Left lobe of liver (tissue), 2 donors: ENCODE measurements at places on chromosomes 2 and 18. TPM values are rescaled to one million over a fixed set of nuclear protein-coding genes. Genes with fewer than 3 reads are reported as not detected.

NT5C1B gene
- total RNA-seq: not detected

- no peak for DNase-seq
These were observed 78.9 kb upstream of the CYRIA start for GRCh38 chr2:16744521-16744920.

GRCh38 chr18:8433771-8434170, 175.5 kb upstream of the RAB12 start:
- no peak for DNase-seq

DNA sequence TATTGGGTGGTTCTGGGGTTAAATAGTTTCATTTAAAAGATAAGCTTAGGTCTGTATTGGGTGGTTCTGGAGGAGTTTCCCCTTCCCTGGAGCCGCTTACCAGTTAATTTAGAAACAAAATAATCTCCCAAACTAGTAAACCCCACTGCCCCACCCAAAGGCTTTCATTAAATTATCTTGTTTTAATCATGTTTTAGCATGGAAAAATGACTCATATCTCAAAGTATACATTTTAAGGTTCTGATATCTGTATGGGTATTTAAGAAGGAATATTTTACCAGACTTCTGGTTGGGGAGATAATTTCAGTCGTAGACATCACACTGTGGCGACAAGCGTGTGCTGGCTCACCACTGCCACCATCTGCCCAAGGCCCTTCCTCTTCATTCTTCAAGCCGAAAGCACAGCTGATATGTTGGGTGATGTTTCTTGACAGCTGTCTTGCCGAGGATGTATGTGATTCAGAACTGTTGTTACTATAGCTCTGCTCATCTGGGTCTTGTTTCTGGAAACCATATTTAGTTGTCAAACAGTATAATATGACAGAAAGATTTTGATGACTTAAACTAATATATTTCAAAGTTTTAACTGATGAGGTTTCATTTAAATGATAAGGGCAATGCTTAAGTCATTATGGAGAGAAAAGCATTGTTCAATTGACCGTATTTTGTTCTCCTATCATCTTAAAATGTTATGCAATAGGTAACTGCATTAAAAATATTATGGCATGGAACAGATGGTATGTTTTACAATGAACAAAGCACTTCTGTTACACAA, 5.1 kb downstream of the FIGLA start:
- DNase-seq: no peak

DNA sequence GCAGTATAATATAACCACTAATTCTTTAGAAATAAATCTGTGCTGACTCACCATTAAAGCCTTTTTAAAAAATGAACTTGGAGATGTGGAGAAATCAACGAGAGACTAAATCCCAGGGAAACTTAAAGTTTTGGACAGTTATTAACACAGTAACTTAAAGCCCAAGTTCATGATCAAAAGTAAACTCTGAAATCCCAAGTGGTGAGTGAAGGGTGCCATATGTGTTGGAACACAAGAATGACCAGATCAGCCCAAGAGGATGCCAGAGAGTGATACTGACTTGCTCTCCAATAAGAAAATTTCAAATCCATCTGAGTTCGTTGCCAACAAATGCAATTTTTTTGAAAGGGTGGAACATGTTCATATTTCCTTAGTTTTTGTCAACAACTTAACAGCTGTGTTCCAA, 838.1 kb upstream of the ACVR2A start:
- DNase-seq: no peak

GRCh38 chr2:104658144-104658835, 195.6 kb upstream of the POU3F3 start:
- peak; percentile 47 for DNase-seq

GRCh38 chr2:191572319-191572718, 105.6 kb upstream of the NABP1 start:
- DNase-seq: no peak

CNDP1 gene
- 66.3 TPM for total RNA-seq

SKOR2 gene
- total RNA-seq: not detected

DNA sequence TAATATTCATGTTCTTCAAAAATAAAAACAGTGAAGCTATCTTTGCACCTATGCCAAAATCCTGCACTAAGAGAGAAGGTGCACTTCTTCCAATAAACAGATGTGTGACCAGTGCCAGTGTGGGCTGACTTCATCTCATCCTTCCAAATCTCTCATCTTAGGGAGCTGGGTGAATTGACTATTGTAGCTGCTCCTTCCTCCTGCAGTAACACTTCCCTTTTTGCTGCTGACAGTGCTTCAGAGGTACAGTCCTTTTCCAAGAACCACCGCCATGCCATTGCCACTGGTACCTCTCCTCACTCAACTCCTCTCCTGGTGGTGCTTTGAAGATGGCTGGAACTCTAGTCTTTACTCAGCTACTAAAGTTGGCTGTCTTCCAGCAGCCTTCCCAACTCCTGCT, 42.1 kb upstream of the ARHGAP25 start:
- no peak for DNase-seq

GRCh38 chr2:32937602-32938448, 8.9 kb upstream of the LTBP1 start:
- no peak for DNase-seq

- no peak for DNase-seq
These were observed 1.2 kb downstream of the ALK start for GRCh38 chr2:29920130-29920577.

- no peak for DNase-seq
These were observed 16.0 kb downstream of the DNAH6 start for GRCh38 chr2:84532291-84532690.

SALL3 gene
- total RNA-seq: not detected

SLC19A3 gene
- total RNA-seq: 14.6 TPM

GRCh38 chr2:177273408-177273807, 8.9 kb upstream of the NFE2L2 start:
- peak; percentile 65 for DNase-seq

GRCh38 chr2:59851836-59852475, 701.5 kb downstream of the BCL11A start:
- DNase-seq: no peak

DNA sequence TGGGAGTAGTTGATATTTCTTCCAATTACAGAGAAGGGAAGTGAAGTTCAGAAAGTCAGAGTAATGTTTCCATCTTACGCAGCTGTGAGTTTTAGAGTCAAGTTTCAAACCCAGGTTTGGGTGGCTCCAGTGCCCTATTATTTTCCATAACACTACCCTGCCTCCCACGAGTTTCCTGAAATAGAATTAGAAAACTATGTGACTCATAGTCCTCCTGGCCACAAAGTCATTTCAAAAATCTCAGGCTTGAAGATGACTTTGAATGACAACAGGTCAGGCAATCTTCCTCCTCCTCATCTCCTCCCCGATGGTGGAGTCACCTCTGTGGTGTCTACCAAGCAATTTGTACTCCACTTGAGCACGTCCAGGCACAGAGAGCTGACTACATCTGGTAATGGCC, 212.3 kb upstream of the TRIB2 start:
- DNase-seq: no peak

DNA sequence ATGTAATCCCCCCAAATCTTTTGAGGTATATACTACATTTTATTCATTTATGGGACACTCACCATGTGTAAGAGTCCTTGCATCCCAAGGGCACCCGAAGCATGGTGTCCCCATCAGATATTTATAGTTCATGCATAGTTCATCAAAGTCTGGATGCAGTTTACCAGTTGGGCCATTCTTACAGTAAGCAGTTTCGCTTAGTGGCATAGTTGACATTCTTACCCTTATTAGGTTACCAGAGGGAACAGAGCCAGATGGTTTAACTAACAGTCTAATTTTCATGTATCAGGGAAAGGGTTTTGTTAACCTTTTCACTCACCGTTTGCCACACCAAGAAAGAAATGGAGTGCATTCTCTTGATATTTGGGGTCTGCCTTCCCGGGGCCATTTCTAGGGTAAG, 7.1 kb downstream of the ZNF407 start:
- no peak for DNase-seq

- no peak for DNase-seq
These were observed 20.2 kb downstream of the CACNB4 start for GRCh38 chr2:152078662-152079061.

DNA sequence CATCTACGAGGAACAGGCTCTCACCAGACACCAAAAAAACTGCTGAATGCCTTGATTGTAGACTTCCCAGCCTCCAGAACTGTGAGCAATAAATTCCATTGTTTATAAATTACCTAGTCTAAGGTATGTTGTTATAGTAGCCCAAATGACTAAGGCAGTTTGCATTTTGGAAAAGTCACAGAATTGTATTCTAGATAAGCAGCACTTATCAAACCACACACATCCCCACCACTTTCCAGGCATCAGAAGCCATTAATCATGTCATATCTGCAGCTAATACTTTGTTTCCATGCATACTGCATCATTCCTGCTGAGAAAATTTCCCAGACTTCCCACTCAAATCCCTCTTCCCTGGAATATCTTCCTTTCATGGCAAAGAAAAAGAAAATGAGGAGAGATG, 187.2 kb downstream of the INO80D start:
- no peak for DNase-seq

UGGT1 gene
- 33.0 TPM for total RNA-seq

DNA sequence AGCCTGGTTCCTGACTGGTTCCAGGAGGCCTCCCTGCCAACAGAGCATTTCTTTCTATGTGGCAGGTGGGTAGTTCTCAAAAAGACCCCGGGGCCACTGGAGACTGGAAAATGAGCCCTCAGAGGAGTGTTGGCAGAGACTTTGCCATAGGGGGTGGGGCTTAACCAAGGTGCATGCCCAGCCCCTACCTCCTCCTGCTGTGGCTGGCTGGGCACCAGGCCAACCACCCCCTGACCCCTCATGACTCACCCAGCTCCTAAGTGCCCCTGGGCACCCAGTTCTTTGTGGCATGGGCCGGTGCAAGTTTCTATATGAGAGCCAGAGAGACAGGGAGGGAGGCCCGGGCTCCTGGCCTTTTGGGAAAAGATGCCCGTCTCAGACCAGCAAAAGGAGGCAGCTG, 98.2 kb upstream of the SMAD2 start:
- no peak for DNase-seq

DNA sequence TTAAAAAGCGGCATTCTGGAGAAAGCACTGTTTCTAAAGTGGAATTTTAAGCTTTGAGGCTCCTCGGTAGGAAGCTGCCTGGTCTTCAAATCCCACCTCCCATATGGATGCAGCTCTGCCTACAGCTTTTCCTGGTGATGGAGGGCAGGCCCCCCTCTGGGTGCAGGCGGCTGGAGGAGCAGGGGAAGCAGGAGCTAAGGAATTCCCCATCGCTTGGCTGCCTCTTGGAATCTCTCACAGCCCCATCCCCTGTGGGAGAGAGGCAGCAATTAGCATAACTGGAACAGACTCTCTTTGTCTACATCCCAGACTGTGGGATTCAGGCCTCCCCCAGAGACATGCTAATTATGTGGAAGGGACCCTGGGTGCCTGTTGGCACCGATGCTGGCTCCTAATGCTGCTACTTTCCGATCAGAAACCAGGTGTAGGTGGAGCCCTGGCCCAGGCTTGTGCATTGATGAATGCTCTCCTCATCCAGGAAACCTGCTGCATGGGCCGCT, 51.3 kb downstream of the LIPG start:
- no peak for DNase-seq

DNA sequence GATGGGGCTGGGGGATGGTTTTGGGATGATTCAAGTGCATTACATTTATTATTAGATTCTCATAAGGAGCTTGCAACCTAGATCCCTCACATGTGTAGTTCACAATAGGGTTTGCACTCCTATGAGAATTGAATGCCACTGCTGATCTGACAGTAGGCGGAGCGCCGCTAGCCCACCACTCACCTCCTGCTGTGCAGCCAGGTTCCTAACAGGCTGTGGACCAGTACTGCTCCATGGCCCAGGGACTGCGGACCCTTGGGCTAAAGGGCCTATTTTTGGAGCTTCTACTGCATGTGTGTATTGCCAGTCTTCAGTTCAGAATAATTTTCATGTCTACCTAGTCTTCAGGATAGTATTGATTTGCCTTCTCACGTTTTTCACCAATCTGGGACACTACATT, 165.3 kb upstream of the TWIST2 start:
- no peak for DNase-seq

EVA1A gene
- 84.3 TPM for total RNA-seq

TIMM21 gene
- 18.2 TPM for total RNA-seq

DNA sequence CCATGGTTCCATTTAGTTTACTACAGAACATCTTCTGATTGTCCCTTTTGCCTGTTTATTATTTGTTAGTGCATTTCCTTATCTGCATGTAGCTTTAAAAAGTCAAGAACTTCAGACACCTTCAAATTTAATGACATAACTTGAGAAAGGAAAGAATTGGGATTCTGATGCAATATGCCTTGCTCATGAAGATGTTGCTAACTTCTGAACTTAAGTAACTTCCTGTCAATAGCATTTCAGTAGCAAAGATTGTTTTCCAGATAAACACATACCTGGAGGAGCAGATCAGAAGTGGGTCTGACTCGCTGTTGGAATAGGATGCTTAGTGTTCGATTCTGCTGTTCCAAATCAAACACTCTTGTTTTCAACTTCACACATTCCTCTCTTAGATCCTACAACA, 190.2 kb upstream of the LYPD1 start:
- DNase-seq: no peak

DNA sequence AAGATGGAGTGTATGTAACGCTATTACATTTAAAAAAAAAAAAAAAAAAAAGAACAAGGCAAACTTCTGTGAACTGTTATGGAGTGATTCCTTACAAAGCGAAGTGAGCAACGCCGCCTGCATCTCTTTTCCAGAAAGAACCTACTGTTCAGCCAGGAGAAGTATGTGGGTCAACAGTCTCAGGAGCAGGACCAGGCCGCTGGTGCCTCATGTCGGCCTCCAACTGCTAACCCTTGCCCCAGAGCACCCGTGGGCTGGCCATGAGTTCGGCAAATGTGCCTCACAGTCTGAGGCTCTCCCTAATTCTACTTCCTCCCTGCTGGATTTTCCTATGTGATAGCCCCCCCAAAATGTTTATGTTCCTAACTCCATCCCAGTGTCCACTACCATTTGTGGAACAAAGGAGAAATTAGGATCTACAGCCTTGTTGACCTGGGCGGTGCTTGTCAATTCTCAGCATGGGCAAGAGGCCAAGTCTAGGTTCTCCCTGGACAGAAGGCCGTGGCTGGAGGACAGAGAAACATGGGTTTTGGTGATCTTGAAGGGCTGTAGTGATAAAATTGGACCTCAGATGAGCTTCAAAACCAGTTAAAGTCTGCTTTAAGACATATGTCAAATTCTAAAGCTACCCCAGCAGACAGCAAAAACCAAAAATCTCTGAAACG, 15.9 kb downstream of the FAM168B start:
- DNase-seq: peak; percentile 75

TMEM17 gene
- 0.50 TPM for total RNA-seq
